ENCODE measurements at places on chromosomes 7 and 10.

GRCh38 chr7:124799448-124799847 lies 33.9 kb upstream of the GPR37 start:
- no peak for DNase-seq

DNA sequence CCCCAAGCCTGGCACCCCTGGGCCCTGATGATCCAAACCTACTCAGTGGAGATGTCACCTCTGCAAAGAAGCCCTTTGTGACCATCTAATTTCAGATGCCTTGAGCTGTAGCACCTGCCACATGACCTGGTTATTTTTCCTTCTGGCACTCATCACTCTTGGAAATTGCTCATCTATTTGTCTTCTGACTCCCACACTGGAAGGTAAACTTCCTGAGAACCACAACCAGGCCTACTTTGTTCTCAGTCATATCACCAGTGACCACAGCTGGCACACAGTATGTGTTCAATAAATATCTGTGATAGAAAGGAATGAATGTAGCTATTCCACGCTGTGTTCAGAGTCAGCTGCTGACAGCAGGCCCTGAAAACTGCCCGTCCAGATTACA lies 97.1 kb downstream of the SH3PXD2A start:
- peak; percentile 76 for DNase-seq

DNA sequence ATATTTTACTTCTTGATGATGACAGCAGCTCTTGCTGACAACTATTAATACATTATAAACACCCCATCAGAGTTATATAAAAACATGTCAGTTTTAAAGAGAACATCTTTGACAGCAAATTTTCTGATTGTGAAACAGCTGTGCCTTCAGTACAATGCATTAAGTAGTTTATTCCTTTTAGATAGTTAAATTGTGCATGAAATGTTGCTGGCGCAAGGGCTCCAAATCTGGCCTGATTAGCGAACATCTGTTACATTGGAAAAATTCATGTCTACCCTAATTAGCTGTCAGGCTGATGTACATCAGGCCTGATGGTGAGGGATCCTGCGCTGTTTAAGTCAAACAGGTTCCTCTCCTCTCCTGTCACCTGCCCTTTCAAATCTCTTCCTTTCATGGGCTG lies 171.9 kb upstream of the SP8 start:
- DNase-seq, result no peak

DNA sequence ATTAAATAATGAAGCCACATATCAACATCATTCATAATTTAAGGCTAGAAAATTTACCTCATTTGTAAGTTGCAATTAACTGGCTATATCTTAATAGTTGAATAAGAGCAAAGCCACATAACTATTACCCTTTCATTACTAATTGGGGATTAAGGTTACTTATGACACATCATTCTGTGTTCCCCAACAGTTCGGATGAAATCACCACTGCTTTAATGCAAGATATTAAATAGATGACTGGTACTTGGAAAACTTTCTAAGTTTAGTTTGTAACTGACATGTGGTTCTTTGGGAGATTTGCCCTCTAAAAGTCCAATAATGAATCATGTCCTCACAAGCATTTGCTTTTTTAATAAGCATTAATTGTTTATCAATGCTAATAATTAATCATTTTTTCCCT lies 109.1 kb downstream of the MTERF1 start:
- peak; percentile 24 for DNase-seq

- no peak for DNase-seq
Observed at GRCh38 chr10:87651801-87652200, 7.9 kb upstream of the PAPSS2 start.

- DNase-seq, result peak; percentile 75
Observed at GRCh38 chr10:90319188-90319914, 538.5 kb downstream of the HTR7 start.

- DNase-seq, result no peak
Observed at GRCh38 chr7:92830027-92830426, 6.3 kb downstream of the CDK6 start.

DNA sequence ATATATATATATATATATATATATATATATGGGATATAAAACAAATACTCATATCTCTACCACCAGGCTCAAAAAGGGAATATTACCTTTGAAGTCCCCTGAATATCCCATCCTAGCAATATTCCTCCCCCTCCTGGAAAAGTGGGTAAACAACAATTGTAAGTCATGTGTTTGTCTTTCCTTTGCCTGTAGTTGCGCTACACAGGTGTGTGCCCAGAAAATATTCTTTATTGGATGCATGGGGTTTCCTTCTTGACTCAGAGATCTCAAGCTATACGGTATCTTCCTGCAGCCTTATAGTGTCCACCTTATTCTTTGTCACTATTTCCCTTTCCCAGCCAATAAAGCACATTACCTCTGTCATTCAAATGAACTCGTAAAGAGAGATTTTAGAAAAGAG lies 54.2 kb downstream of the MET start:
- no peak for DNase-seq

- DNase-seq, result no peak
Observed at GRCh38 chr7:2282185-2282751, 32.0 kb downstream of the SNX8 start.

GRCh38 chr7:128209229-128210035 lies 31.6 kb upstream of the LEP start:
- peak; percentile 77 for DNase-seq

GRCh38 chr7:75611557-75612178 lies 119.5 kb downstream of the SPDYE5 start:
- DNase-seq, result peak; percentile 46

- DNase-seq, result no peak
Observed at GRCh38 chr7:117284692-117285091, 38.2 kb downstream of the WNT2 start.

- DNase-seq, result no peak
Observed at GRCh38 chr7:29116361-29117200, 29.8 kb downstream of the CPVL start.

- DNase-seq, result no peak
Observed at GRCh38 chr10:75540357-75540966, 109.0 kb downstream of the LRMDA start.

DNA sequence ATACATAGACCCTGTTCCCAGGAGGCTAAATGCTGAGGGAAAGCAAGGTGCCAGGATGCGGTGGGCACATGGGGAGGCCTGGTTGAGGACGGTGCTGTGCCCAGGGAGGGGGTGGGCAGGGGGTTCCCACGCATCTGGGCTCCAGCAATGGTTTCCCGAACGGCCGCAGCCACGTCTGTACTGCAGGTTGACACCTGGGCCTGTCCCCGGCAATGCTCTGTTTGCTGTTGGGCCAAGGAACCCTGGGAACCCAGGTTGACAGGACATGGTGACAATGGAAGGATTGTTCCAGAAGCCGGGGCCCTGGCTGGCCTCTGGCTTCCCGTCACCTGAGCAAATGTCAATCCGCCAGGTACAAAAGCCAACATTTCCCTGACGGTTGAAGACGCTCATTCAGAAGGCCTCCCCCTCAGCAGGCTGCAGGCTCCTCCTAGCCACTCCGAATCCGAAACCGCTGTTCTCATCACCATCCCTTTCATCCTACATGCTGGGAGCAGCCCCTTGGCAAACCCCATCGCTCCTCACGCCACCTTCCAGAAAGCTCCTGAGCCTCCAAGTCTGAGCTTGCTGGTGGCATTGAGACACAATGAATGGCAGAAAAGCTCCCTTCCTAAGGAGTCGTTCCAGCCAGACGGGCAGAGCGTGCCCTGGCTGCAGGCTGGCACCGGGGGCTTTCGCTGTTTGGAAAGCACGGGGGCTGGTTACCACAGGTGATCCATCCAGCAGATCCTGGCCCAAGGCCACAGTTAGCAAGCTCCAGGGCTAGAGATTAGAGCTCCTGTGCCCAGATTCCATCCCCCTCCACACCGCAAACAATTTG lies 31.2 kb downstream of the SPOCK2 start:
- DNase-seq, result no peak

DNA sequence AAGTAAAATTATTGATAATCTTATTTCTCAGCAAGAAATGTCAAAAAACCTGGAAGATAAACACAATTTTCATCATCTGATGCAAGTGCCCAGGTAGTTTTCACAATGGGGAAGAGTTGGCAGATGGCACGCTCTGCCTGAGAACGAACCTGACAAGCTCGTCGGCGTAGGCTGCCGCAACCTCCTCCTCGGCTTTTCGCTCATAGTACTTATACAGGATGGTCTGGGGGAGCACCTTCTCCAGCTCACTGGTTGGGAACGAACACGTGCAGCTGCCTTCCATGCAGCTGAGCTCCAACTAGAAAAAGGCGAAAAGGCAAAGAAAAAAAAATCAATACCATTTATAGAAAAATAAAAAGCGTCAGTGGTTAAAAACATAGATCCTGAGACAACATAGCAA lies 68.9 kb downstream of the RNF216 start:
- DNase-seq, result no peak

DNA sequence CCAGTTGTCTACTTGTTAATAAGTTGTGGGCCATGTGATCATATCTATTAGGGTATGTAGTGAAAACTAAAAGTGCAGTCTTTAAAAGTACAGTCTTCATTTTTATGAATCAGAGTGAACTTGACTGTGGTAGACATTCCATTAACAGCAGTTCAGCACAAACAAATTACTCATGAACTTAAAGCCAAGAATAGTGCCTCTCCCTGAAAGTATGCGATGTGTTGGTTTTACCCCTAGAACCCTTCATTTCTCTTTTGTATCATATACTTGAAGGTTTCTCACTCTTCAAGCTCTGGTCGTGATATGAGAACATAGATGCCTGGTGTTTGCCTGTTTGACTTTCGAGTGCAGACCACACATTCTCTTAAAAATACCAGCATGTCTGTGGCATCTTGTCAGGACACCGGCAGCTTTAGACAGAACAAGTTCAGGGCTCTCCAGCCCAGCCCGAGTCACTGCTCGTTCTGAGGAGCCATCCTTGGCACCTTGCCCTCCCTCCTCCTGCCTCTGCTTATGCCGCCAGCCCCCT lies 159.3 kb downstream of the LCOR start:
- DNase-seq, result peak; percentile 72

- DNase-seq, result no peak
Observed at GRCh38 chr7:31487476-31487875, 26.4 kb upstream of the ITPRID1 start.

- DNase-seq, result no peak
Observed at GRCh38 chr7:47624689-47625088, 42.8 kb upstream of the TNS3 start.

DNA sequence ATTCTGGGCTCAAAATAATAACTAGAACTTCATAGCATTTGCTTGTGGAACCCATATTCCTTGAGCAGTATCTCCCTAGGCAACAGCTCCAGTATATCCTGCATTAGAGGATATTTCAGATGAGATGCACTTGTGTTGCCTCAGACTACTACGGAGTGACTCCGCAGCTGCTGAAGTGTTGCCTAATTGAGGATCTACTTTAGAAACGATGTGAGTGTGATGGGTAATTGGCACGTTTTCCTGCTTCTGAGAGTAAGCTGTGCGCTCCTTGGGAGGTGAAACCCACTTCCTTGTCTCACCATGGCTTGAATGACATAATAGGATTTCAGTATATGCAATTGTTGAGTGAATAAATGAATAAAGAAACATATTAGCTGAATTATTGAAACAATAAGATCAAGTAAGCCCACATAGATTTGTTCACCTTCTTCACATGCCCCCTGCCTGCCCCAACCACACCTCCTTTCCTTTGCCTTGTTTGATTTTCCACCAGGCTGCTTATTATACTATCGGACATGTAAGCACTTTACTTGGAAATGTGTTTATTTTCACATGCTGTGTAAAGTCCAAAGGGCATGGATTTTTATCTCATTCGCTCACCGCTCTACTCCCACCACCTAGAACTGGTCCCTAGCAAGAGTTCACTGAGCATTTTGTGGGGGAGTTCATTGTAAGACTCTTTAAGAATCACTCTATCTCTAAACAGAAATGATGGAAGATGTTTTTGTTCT lies 303.8 kb downstream of the KCNMA1 start:
- peak; percentile 64 for DNase-seq

GRCh38 chr10:11609492-11610093 lies 1.9 kb downstream of the USP6NL start:
- no peak for DNase-seq

DNA sequence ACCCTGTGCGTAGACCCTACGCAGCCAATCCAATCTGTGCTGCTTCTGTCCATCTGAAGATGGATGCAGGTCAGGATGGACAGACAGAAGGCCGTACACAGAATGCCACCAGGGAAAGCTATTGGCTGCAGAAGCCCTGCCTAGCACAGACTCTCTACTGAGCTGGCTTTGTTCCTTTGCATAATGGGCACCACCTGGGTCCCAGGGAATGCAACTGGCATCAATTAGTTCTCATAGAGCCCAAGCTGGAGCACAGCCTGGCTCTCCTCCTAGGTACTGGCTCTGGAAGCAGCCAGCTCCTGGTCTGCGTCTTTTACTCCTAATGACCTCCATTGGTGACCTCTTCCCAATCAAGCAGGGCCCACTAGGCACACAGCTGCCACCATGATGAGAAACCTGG lies 26.8 kb upstream of the CACUL1 start:
- DNase-seq, result no peak

- peak; percentile 52 for DNase-seq
Observed at GRCh38 chr7:99386584-99387238, 12.2 kb downstream of the ARPC1B start.

GRCh38 chr7:55081068-55081467 lies 62.3 kb downstream of the EGFR start:
- no peak for DNase-seq

- DNase-seq, result no peak
Observed at GRCh38 chr10:131674130-131674529, 226.7 kb upstream of the PPP2R2D start.

- peak; percentile 98 for DNase-seq
Observed at GRCh38 chr7:3922175-3922635, 621.2 kb downstream of the SDK1 start.

- DNase-seq, result peak; percentile 44
Observed at GRCh38 chr10:12608761-12609160, 259.4 kb downstream of the CAMK1D start.

- DNase-seq, result no peak
Observed at GRCh38 chr10:114729103-114729659, 71.1 kb upstream of the ABLIM1 start.

- DNase-seq, result peak; percentile 55
Observed at GRCh38 chr7:95684037-95684436, 87.7 kb upstream of the PDK4 start.

- DNase-seq, result no peak
Observed at GRCh38 chr7:947391-948210, 6.9 kb downstream of the ADAP1 start.

GRCh38 chr10:19944911-19945663 lies 128.9 kb downstream of the PLXDC2 start:
- no peak for DNase-seq

GRCh38 chr7:140017543-140017942 lies 45.2 kb downstream of the PARP12 start:
- DNase-seq, result no peak

GRCh38 chr10:127524908-127525665 lies 24.0 kb upstream of the NPS start:
- DNase-seq, result peak; percentile 40

GRCh38 chr10:96960872-96961271 lies 128.8 kb downstream of the LCOR start:
- DNase-seq, result no peak
